ENCODE measurements at places on chromosomes 1 and 21. TPM values are rescaled to one million over a fixed set of nuclear protein-coding genes. Genes with fewer than 3 reads are reported as not detected.

GRCh38 chr1:81848880-81849682 is 48.3 kb downstream of the ADGRL2 start:
- no peaks in the 10 kb centered on the region for H3K36me3 ChIP-seq
- H3K27me3 ChIP-seq: no peaks in the 10 kb centered on the region
- no peak overlapping the region for H3K4me3 ChIP-seq

DNA sequence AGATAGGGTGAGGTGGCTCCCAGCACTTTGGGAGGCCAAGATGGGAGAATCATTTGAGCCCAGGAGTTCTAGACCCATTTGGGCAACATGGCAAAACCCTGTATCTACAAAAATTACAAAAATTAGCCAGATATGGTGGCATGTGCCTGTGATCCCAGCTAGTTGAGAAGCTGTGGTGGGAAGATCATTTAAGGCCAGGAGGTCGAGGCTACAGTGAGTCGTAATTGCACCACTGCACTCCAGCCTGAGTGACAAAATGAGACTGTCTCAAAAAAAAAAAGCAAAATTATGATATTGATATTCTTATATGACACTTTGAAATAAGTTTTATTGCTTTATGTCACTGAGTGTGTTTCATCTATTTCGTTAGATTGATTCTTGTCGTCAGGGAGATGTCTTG is 7.4 kb downstream of the ACADM start:
- H3K36me3 ChIP-seq: peaks cover 26% of the 10 kb centered on the region
- peaks cover 9% of the 10 kb centered on the region for H3K4me1 ChIP-seq
- no peaks in the 10 kb centered on the region for H3K27me3 ChIP-seq
- no peak overlapping the region for H3K4me3 ChIP-seq
- DNase-seq: no peak

GRCh38 chr1:201721082-201722049 is 107.6 kb upstream of the IPO9 start:
- no peak for DNase-seq
- H3K36me3 ChIP-seq: no peaks in the 10 kb centered on the region
- H3K27me3 ChIP-seq: peaks cover 2% of the 10 kb centered on the region
- no peaks in the 10 kb centered on the region for H3K4me1 ChIP-seq
- H3K4me3 ChIP-seq: no peak overlapping the region

DNA sequence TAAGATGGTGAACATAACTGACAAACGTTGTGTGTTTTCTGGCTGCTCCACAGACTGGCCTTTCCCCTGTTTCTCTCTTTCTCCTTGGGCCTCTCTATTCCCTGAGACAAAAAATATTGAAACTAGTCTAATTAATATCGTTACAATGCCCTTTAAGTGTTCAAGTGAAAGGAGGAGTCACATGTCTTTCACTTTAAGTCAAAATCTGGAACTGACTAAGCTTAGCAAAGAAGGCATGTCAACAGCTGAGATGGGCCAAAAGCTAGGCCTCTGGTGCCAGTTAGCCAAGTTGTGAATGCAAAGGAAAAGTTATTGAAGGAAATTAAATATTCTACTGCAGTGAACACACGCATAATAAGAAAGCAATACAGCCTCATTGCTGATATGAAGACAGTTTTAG is 32.2 kb upstream of the FCRL3 start:
- no peaks in the 10 kb centered on the region for H3K36me3 ChIP-seq
- H3K27ac ChIP-seq: peak overlapping the region; percentile 28
- peaks cover 6% of the 10 kb centered on the region for H3K4me1 ChIP-seq
- no peaks in the 10 kb centered on the region for H3K27me3 ChIP-seq
- H3K4me3 ChIP-seq: no peak overlapping the region
- no peak for DNase-seq

DNA sequence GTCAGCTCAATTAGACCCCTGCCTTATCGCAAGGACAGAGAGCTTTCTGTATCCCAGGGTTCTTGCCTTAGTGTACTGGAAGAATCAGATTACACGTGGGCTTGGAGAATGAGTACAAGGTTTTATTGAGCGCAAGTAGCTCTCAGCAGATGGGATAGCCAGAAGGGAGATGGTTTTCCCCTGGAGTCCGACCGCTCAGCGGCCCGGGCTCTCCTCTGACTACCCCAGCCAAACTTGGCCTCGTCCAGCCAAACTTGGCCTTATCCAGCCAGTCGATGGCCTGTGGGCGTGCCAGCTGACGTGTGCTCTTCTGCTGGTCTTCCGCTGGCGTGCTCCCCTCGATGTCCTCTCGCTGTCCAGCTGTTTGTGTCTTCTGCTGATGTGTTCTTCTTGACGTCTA is 136.9 kb downstream of the SYT14 start:
- no peak overlapping the region for H3K4me3 ChIP-seq
- peaks cover 2% of the 10 kb centered on the region for H3K27me3 ChIP-seq

GRCh38 chr21:36246080-36246631 is 73.8 kb upstream of the MORC3 start:
- H3K4me1 ChIP-seq: peaks cover 5% of the 10 kb centered on the region
- DNase-seq: no peak
- H3K36me3 ChIP-seq: peaks cover 15% of the 10 kb centered on the region
- H3K27me3 ChIP-seq: no peaks in the 10 kb centered on the region

- no peaks in the 10 kb centered on the region for H3K36me3 ChIP-seq
- no peak for DNase-seq
- no peak overlapping the region for H3K4me3 ChIP-seq
- no peak overlapping the region for H3K27ac ChIP-seq
- peaks cover 2% of the 10 kb centered on the region for H3K4me1 ChIP-seq
- no peaks in the 10 kb centered on the region for H3K27me3 ChIP-seq
Observed at GRCh38 chr1:199218533-199218932, 579.7 kb downstream of the PTPRC start.

The KCND3 gene
- not detected for total RNA-seq
